NCI-H2029 (cell line): ENCODE measurements at places on chromosomes 7 and 10.

GRCh38 chr7:47153058-47153457 lies 428.9 kb downstream of the TNS3 start:
- peak; percentile 62 for DNase-seq

GRCh38 chr7:2687881-2688318 lies at the start of gene AMZ1:
TSS of gene AMZ1 (plus strand) at chr7:2688202. CDS start at chr7:2700452, 12,250 bp downstream.
- DNase-seq, result no peak

GRCh38 chr10:117552701-117553141 lies 10.2 kb downstream of the EMX2 start:
- no peak for DNase-seq

GRCh38 chr7:134454277-134454676 lies 4.6 kb downstream of the AKR1B1 start:
- DNase-seq, result no peak

- no peak for DNase-seq
Observed at GRCh38 chr7:139046143-139046542, 10.3 kb upstream of the ZC3HAV1L start.

DNA sequence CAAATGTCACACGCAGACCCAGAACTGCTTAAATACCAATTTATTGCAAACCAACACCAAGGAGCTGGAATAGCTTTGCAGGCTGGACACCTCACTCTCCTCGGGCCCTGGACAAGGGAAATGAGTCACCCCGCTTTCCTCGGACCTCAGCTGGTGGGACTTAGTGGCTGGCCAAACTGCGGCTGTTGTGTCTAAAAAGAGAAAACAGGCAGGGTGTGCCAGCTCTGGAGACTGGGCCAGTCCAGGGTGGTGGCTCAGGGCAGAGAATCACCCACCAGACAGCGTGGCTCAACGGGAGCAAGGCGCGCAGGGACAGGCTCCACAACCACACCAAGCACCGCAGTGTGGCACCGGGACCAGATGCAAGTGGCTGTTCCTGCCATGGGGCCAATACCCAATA lies 58.2 kb upstream of the CAMK2B start:
- DNase-seq, result no peak
